Activated gamma-delta T cell (primary cell): ENCODE measurements at places on chromosomes 1 and 21.

- DNase-seq, result no peak
Observed at GRCh38 chr21:27633631-27634030, 666.7 kb upstream of the ADAMTS5 start.

- no peak for DNase-seq
Observed at GRCh38 chr1:105544475-105544874, 1512.0 kb upstream of the PRMT6 start.

GRCh38 chr1:205711105-205712048 lies 31.1 kb upstream of the SLC45A3 start:
- DNase-seq, result no peak

DNA sequence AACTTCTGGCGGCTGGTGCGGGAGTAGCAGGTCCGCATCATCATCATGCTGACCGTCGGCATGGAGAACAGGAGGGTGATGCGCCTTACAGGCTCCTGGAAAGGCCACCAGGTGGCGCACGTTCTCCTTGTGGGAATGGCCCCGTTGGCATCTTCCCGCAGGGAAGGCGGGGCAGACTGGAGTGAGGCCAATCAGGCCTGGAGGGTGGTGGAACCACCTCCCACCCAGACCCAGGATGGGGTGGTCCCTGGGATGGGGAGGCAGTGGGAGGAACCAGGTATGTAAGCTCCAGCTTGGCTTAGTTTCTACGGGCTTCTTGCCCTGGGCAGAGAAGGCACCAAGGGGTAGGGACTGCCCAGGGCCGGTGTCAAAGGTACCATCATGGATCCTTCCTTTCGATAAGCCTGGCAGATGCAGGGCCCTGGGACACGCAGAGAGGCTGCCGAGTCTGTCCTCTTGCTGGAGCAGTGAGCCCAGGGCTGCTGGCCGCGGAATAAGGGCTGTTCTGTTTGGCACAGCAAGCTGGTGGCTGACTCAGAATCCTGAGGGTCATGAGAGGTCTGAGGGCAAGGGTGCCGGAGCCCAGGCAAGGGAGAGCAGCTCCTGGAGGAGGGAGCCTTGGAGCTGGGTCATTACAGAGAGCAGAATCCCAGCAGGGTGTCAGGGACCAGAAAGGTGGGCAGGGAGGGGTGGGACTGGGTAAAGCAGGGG lies 8.7 kb upstream of the LGR6 start:
- no peak for DNase-seq

- no peak for DNase-seq
Observed at GRCh38 chr1:195740862-195741261, 867.4 kb downstream of the KCNT2 start.

DNA sequence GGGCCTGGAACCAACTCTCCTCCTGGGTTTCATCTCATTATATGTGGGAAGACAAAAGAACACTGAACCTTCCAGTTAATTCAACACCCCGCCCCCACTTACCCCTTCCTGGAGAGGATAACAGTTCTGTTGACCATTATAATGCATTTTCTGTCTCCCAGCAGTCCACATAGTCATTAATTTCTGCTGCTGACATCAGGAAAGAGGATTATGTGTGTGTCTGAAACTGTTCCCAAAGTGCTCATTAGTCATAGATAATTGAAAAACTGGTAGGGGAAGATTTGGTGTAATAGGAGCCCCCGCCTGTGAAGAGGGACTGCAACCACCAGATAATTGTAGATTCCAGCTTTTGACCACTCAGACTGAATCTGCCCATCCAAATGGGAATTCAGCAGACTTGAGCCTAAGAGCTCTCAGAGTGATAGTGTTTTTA lies 208.7 kb downstream of the FGGY start:
- DNase-seq, result no peak
